Cortex of kidney (tissue), 1 donor: ENCODE measurements at places on chromosomes 5 and 9.

- DNase-seq: no peak
Observed at GRCh38 chr9:14188011-14188410, 125.9 kb downstream of the NFIB start.

DNA sequence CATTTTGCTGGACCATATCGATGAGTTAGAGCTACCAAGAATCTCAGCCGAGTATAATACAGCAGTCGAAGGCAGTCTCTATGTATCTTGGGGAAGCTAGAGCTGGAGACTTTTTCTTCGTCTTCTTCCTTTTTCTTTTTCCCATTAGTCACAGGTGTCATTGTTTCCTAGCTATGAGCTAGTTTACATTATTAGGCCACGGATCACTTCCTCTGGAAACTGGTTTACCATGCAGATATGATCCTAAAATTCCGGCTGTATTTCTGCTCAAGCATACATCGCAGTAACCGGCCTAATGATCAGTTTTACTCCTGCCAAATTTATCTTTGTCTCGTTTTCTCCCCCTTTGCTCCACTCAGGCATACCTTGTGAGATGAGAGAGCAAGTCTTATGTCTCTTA, 312.8 kb downstream of the ARHGAP26 start:
- no peak for DNase-seq

DNA sequence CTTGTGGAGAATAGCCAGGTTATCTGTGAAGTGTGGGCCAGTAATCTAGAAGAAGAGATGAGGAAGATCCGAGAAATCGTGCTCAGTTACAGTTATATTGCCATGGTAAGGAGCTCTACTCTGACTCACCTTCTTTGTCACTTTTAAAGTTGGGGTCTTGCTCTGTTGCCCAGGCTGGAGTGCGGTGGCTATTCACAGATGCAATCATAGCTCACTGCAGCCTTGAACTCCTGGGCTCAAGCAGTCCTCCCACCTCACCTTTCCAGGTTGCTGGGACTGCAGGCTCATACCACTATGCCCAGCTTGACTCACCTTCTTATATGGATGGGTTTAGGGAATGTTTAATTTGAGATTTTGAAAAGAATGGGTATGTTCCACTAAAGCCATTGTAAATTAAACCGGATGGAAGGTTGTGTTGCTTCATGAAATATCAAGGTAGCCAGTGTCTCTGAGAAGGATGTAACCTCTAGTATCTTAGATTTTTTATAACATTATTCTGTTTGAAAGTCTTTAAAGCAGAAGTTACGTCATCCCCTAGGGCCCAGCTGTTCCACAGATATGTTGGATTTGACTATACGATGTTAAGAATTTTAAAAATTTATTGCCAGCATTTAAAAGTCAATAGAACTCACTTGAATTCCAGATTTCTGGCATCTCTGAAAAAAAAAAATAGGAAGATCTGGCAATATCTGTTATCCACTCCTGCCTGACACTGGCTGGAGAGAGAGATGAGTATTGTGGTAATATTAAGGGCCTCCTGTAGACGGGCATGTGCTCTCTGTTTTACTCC, 5.1 kb downstream of the CNOT8 start:
- DNase-seq: no peak

DNA sequence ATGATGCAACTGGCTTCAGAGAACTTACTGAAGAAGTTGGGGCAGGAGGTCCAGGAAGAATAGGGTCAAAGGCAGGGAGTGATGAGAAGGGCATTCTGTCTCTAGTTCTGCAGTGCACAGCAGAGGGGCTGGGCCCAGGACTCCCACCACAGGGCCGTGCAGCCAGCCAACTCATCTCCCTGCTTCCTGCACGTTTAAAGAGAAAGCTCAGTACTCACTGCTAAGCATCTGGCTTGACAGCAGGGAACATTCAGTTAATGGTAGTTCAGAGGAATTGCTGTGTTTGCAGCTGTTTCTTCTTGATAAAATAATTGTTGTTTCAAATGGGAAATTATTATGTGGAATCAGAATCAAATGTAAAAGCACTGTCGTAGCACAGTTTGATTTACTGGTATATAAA, 25.6 kb upstream of the SCAMP1 start:
- DNase-seq: no peak

- DNase-seq: no peak
Observed at GRCh38 chr5:127942246-127943060, 141.1 kb upstream of the SLC12A2 start.

- DNase-seq: no peak
Observed at GRCh38 chr9:94650949-94651348, 11.6 kb upstream of the FBP1 start.

- DNase-seq: no peak
Observed at GRCh38 chr5:146699664-146700418, 178.7 kb downstream of the PPP2R2B start.

- DNase-seq: no peak
Observed at GRCh38 chr5:142864290-142865260, 94.4 kb downstream of the ARHGAP26 start.

- DNase-seq: no peak
Observed at GRCh38 chr9:134253606-134254205, 72.5 kb upstream of the RXRA start.

GRCh38 chr9:133134388-133135145, 13.5 kb upstream of the RALGDS start:
- no peak for DNase-seq

DNA sequence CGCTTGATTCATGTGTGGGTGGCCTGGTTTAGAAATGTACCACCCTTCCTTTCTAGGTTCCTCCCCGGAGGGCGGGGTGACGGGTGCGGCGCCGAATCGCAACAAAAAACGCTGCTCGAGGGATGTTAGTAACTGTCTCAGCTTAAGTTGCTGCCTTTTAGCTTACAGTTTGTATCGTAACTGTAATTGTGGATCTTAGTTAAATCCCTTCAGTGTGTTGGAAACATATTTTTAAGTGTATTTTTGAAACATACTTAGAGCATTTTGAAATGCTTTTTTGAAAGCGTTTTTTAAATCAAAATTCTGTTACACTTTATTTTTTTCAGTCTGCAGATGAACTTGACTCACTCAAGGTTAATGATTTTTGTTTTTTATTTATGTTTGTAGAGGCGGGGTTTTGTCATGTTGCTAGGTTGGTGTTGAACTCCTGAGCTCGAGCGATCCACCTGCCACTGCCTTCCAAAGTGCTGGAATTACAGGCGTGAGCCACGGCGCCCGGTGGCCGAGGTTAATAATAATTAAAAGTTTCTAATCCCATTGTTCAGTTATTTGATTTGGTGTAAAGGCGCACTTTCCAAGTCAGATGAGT, 997 bp upstream of the CHD1 start:
- DNase-seq: no peak
